Ovary (tissue), 10 donors: ENCODE measurements at places on chromosomes 13 and 19.
A peak's percentile ranks its signal among the peaks of the same experiment; 100 is the strongest.

DNA sequence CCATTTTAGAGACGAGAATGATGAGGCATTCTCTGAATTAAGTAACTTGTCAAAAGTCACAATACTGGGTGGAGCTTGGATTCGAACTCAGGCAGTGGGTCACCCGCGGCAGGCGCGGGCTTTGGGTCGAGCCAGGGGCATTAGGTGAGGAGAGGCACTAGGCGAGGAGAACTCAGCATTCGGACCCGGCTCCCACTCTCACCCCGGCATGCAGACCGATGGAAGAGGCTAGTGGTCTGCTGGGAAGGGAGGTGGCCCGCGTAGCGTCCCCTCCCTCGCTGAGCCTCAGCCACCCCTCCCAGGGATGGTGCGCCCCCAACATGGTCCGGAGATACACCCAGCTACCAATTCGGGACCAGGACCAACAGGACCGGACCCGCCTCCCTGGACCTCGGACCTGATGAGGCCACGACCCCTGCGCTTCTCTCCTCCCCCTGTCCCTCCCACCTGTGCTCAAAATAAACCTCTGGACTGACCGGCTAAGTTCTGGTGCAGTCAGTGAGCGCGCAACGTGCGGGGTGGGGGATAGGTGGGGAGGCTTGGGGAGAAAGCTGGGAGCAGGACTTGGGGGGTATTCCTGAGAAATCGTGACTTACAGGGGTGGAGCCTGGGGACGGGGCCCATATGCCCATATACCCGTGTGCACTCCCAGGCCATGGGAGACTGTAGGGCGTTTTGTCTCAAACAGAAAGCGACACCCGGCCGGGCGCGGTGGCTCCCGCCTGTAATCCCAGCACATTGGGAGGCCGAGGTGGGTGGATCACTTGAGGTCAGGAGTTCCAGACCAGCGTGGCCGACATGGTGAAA lies 1.3 kb upstream of the SNAPC2 start:
- DNase-seq: peak; percentile 56

DNA sequence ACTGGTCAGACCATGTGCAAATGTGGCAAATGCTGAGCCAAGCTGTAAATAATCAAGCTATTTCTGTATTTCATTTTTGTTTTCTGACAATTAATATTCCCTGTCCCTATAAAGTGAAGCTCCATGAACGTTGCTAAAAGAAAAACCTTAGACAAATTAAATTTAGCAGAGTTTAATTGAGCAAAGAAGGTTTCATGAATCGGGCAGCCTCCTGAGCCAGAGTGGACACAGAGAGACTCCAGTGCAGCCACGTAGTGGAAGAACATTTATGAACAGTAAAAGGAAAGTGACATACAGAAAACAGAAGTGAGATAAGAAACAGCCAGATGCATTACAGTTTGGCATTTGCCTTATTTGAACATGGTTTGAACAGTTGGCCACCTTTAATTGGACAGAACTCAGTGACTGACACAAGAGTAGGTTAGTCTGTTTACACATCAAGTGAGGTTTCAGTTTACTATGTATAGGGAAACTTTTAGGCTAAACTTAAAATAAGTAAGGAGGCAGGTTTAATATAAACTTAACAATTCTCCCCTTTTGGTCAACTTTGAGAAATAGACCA lies 69.7 kb downstream of the UFM1 start:
- DNase-seq: no peak

- DNase-seq: peak; percentile 34
These were observed 74.9 kb downstream of the WTIP start for GRCh38 chr19:34556488-34556887.

DNA sequence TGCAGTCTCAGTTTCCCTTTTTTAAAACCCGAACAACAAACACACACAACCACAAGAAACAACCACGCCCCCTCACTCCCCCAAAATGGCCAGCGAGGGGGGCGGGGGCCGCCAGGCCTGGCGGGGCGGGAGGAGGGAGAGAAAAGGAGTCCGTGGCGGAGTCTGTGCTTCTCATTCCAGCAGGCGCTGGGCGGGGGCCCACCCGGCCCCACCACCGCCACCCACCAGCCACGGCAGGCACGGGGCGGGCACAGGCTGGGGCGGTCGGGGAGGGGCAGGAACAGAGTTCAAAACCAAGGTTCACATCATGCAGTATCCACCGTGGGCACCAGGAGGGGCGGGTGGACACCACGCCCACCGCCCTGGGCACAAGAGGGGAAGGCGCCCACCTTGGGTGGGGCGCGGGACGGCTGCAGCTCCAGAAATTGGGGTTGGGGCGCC lies 12.9 kb downstream of the DPF1 start:
- peak; percentile 53 for DNase-seq

- no peak for DNase-seq
These were observed 8.9 kb downstream of the B3GLCT start for GRCh38 chr13:31208559-31209122.

DNA sequence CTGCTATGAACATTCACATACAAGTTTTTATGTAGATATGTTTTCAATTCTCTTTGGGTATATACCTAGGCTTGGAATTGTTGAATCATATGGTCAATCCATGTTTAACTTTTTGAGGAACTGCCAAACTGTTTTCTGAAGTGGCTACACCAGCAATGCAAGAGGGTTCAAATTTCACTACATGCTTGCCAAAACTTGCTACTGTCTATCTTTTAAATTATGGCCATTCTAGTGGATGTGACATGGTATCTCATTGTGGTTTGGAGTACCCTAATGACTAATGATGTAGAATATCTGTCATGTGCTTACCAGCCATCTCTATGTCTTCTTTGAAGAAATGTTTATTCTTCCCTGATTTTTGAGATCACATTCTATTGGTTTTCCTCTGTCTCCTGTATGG lies 860.3 kb downstream of the DIAPH3 start:
- no peak for DNase-seq

GRCh38 chr19:54426291-54426931 lies 11.1 kb downstream of the TTYH1 start:
- DNase-seq: no peak

DNA sequence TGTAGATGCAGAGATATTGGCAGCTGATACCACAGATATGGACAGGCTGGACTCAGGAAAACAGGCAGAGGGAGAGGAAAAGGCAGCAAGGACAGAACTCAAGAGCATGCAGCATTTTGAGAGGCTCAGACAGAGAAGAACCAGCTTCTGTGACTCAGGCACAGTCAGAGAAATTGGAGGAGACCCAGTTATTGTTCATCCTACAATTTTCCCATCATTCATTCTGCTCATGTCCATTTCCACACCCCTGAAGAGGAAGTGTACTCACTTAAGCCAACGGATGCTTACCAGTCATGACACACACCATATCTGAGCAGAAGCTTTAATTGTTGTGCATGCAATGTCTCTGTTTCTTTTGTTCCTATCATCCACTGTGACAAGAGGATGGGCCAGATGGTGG lies 359.8 kb upstream of the HTR2A start:
- no peak for DNase-seq

- DNase-seq: no peak
These were observed 21.7 kb downstream of the ZIC5 start for GRCh38 chr13:99949679-99950413.

DNA sequence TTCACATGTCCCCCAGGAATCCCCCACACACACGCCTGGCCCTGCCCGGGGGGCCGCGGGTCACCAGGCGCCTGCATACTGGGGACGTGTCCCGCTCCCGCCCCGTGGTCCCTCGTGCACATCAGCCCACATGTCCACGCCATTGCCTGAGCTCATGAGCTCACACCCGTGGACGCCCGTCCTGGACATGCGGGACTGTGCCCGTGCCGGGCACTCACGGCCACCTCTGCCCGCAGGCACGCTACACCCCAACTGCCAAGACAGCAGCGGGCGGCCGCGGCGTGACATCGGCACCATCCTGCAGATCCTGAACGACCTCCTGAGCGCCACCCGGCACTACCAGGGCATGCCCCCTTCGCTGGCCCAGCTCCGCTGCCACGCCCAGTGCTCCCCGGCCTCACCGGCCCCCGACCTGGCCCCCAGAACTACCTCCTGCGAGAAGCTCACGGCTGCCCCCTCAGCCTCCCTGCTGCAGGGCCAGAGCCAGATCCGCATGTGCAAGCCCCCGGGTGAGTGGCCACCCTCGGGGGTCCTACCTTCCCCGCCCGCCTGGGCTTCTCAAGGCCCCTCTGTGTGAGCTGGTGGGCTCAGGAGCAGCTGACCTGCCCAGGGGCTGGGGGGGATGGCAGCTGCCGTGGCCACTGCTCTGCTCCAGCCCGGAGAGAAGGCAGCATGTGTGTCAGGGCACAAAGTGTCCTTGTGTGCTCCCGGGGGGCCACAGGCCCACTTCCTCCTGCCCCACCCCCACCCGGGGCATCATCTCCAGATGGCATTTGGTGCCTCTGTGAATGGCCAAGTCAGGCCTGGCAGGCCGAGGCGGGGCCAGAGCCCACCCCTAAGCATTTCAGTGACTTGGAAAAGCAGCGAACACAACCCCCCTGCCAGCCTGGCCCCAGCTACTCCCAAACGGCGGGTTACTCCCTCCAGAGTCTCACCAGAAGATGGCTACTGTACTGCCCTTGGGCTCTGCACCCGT lies 7.1 kb downstream of the MIDN start:
- no peak for DNase-seq

- no peak for DNase-seq
These were observed 3.1 kb downstream of the VPS36 start for GRCh38 chr13:52447354-52447753.

DNA sequence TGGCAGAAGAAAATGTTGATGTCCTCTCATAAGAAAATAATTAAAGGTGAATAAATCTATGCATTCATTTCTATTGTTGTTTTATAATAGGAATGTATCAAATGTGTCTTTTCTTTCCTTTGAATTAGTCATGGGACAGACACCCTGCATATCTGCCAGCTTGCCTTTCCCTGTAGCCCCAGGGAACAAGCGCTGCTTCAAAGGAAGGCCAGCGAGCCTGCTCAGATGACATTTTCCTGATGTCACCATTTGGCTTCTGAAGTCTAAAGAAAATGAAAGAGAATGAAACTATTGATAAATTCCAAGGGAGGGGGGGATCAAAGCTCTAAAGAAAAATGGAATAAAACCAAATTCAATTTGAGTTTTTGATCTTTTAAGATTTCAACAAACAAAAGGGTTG lies 574.8 kb downstream of the IRS2 start:
- no peak for DNase-seq

DNA sequence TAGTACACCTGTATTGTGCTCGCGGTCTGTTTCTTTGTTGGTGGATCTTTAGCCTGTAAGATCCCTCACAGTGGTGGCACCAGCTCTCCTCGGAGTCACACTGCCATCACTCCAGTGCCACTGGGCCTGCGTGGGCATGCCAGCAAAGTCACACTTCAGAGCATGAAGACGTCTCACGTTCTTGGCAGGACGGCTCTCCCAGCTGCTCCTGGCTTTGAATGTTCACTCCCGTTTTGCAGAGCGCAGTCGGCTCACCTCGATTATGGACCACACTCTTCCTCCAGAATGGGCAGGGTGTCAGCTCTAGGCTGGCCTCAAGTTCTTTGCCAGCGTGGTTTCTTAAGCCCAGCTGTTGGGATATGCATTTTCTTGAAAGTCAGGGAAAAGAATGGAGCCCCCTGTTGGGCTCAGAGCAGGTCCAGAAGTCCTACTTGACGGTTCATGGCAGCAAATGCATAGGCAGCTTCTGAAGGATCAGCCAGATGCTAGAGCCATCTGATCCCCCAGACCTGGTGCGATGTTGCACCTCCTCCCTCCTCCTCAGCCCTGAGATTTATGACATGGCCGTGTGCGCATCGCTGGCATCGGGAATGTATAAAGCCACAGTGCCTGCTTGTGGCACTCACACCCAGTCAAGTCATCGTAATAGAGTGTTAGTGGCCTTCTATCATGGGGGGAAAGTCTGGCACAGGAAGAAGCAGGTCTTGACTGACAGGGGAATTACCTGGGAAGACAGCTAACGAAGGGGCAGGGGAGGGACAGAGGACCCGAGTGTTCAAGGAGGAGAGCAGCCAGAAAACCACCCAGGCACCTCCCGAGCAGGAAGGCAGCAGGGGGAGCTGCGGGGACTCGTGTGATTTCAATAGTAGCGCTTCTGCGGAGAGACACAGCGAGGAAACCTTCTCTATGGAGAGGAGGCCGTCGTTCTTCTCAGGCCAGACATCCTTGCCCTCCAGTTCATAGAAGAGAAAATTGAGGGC lies 40.2 kb upstream of the NPAS1 start:
- no peak for DNase-seq

DNA sequence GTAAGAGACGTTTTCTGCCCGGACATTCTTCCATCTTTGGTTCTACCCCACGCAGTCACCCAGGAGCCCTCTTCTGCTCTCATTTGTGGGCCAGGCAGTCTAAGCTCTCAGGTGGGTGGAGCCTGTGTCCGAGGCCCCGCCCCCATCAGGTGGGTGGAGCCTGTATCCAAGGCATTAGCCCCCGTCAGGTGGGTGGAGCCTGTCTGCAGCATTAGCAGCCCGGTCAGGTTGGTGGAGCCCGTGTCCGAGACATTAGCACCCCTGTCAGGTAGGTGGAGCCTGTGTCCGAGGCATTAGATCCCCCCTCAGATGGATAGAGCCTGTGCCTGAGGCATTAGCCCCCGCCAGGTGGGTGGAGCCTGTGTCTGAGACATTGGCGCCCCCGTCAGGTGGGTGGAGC lies 45.5 kb upstream of the C13orf46 start:
- DNase-seq: no peak

GRCh38 chr19:33440682-33441081 lies 67.2 kb downstream of the CEBPG start:
- DNase-seq: peak; percentile 7

DNA sequence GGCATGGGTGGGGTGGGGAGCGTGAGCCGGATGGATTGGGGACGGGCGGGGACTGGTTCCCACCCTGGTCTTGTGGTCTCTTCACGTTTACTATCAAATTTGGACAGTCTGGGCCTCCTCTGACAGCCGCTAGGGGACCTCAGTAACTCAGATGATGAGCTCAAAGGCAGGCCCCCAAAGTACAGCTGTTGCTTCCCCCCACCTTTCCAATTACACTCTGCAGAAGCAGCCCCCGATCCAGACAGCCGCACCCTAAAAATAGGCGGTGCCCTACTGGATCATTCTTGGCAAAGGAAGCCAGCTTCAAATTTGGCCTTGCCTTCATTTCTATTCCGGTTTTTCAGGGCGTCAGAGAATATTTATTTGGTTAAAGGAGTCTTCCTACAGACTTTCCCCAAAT lies 1.9 kb upstream of the FOXO1 start:
- peak; percentile 44 for DNase-seq

- no peak for DNase-seq
These were observed 130.8 kb downstream of the MYCBP2 start for GRCh38 chr13:77196052-77196618.

DNA sequence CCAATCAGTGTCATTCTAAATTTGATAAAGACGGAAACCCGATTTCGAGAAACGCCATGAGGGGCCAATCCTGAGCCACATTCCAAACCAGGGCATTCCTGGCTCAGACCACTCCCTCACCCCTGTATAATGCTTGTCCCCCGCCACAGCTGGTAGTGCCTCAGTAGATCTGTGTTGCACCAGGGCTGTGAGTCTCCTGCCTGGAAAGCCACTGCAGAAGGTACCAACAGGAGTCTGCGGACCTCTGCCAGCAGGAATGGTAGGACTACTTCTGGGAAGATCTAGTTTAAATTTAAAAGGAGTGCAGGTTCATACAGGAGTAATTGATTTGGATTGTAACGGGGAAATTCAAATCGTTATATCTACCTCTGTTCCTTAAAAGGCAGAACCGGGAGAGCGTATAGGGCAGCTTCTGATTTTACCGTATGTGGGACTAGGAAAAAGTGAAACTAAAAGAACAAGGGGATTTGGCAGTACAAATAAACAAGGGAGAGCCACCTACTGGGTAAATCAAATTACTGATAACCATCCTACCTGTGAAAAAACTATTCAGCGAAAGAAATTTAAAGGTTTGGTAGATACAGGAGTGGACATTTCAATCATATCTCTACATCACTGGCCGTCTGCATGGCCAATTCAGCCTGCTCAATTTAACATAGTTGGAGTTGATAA lies 20.8 kb upstream of the ZNF266 start:
- DNase-seq: no peak

GRCh38 chr19:55303477-55303876 lies 19.7 kb downstream of the BRSK1 start:
- DNase-seq: no peak
